GM10248 (cell line): ENCODE measurements at places on chromosomes 11 and 22.

DNA sequence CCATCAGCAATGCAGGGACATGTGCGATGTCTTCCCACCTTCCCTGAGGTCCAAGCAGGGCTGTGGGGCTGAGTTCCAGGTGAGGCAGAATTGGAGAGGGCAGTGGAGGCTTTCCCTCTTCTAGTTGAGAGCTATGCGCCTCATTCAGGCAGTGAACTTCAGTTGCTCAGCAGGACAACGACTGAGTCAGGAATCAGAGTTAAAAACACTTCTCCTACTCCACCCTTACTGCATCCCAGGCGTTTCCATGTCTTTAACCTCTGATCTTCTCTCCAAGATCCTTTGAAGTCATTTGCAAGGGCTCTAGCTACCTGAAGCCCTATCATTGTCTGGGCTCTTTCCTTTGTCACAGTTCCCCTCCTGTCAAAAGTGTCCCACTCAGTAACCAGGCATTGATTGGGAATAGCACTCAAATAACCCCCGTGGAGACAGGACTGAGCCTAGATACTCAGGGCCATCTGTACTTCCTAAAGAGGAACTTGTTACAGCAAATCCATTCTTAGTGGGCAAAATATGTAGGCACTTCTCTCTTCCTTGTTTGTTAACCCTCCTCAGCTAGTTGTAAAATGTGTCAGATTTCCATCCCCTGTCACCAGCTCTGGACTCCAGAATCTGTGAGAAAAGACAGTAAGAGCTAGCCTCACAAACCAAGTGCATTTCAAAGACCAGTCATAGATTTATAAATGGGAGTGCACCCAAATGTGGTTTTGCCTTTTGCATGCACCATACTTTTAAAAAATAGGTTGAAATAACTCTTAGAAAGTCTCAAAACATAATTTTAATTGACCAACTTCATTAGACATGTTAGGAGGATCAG lies 72.5 kb upstream of the MYO18B start:
- DNase-seq: no peak

DNA sequence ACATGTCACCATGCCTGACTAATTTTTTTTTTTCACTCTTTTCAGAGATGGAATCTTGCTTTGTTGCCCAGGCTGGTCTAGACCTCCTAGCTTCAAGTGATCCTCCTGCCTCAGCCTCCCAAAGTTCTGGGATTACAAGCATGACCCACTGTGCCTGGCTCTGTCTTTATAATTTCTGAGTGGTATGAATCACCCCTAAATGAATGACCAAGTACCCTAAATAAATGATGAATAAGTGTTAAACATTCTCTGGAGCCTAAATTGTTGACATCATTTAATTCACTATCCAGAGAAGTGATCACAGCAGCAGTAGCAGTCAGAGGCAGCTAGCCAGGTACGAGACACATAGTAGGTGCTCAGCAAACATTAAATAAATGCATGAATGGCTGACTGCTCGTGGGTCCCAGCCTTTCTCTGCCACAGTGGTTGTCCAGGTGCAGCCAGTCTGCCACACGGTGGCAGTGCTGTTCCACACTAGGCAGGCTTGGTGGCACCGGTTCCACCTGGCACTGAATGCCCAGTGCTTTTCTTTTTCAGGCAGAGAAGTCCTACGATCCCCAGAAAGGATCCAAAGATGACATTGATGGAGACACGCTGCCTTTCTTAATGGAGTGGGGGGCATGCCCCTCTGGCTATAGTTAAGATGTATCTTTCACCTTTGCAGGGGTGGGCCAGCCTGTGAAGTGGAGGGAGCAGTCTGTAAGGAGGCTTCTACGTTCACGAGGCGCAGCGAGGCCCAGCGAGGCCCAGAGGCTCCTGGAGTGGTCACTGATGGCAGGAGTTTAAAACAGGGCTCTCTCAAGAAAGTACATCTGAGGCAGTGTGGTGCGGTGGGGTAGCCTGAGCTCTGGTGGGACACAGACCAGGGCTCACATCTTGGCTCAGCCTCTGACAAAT lies 8.7 kb upstream of the TTC12 start:
- DNase-seq: peak; percentile 61

DNA sequence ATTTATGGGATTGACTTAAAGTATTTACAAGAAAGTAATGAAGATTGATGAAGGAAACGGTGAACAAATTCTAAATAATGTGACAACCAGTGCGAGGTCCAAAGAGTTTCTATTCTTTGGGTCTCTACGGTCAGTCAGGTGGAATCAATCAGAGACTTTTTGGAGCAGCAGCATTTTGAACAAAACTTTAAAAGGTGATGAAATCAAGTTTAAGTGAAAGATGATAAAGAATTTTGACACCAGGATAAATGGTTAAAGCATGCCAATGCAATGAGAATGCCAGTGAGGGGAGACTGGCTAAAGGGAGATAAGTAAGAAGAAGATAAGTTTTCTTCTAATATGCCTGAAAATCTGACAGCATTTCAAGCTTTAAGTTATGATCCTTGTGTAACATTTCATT lies 67.9 kb downstream of the DCUN1D5 start:
- no peak for DNase-seq

- DNase-seq: no peak
Measured at GRCh38 chr11:10351765-10352641, 47.1 kb downstream of the ADM start.

- no peak for DNase-seq
Measured at GRCh38 chr22:30422481-30423300, 2.9 kb upstream of the MTFP1 start.

- DNase-seq: no peak
Measured at GRCh38 chr11:61994981-61995380, 27.5 kb upstream of the FTH1 start.

- no peak for DNase-seq
Measured at GRCh38 chr22:46484861-46485595, 52.4 kb downstream of the CELSR1 start.

DNA sequence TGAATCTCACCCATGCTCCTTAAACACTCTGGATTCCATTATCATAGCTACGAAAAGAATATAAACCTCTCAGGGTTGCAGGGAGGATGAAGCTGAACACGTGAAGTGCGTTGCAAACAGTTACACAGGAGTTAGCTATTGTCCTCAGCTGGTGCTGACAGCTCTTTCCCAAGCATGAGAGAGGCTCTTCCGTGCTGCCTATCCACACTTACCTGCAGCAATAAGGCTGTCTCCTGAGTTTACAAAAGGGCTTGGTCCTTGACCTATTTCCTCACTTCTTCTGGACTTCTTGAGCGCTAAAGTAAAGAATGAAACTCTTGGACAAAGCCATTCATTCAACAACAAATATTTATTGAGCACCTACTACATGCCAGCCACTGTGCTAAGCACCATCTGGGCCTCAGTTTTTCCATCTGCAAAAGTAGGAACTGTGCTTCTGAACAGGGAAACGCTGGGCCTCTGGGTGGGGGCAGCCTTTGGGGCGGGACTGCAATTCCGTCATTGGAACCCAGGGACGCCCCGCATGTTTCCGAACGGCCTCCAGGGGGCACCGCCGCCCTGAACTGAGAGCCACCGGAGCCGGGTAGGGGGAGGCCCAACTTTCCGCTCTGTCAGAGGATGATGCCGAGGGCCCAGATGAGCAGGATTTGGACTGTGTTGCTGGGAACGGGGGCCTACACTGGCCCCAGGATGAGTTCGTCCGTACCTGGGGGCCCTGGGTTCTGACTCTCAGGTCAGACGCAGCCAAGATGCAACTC lies 651 bp upstream of the ARL2 start:
- peak; percentile 95 for DNase-seq

GRCh38 chr22:41687901-41688364 lies 734 bp downstream of the SNU13 start:
- no peak for DNase-seq

DNA sequence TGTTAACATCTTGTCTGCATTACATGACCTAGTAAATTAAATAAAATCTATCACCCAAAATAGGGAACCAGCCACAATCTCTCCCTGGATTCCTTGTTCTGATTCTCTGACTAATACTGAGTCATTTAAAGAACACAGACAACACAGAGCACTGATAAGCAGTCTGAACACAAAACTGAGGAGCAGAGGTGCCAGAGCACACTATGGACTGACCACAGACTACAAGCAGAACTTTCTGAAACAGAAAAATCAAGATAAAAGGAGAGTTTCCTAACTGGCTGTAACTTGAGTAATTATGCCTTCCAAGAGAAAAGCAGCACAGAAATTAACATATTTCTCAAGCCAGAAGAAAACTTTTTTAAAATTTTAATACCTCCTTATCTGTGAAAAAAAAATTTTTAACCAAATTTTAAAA lies 128.8 kb downstream of the SGSM3 start:
- DNase-seq: peak; percentile 36

DNA sequence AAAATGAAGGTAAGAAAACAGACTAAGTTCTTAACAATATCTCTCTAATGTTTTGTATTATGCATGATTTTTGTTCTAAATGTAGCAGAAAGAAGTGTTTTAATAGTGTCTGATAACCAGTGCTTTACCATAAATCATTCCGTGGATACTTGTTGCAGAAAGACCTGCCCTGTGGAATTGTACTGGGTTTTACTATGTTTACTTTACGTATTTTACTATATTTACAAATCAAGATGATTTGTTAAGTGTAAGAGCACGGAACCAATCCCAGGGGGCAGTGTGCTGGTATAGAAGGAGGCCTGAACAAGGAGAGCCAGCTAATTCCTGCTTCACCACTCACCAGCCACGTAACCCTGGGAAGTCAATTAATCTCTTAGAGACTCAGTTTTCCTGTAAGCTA lies 1.4 kb downstream of the HTR3B start:
- no peak for DNase-seq

- DNase-seq: no peak
Measured at GRCh38 chr22:24494528-24495364, at the start of gene UPB1. TSS of gene UPB1 (plus strand) at chr22:24495332. CDS start at chr22:24495404, 72 bp downstream.

GRCh38 chr11:80584661-80585060 lies 1143.8 kb upstream of the TENM4 start:
- no peak for DNase-seq

DNA sequence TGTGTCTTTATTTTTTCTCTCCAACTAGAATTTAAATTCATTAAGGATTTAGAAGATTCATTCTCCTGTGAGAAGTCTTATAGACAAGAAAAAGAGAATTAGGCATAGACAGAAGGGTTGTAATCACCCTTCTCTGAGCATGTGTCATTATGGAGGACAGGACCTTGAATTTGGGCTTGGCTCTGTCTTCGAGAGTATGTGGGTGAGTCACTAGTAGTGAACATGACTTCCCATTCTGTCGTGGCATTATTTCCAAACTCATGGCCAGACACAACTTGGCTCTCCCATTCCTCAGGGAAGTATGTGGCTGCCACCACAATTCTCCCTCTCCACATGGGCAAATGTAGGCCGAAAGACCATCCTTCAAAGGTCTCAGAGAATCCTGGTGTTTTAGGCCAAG lies 14.3 kb upstream of the ANKK1 start:
- DNase-seq: no peak

GRCh38 chr22:18103527-18104269 lies 6.9 kb upstream of the TUBA8 start:
- no peak for DNase-seq

DNA sequence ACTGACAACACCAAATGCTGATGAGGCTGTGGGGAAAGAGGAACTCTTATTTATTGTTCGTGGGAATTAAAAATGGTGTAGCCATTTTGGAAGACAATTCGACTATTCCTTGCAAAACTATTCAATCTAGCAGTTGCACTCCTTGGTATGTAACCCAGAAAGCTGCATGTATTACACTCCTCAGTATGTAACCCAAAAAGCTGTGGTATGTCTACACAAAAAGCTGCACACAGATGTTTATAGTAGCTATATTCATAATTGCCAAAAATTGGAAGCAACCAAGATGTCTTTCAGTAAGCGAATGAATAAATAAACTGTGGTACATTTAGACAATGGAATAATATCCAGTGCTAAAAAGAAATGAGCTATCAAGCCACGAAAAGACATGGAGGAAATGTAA lies 4.9 kb downstream of the NNMT start:
- DNase-seq: no peak

- DNase-seq: no peak
Measured at GRCh38 chr22:25153961-25154666, 45.5 kb upstream of the CRYBB3 start.

DNA sequence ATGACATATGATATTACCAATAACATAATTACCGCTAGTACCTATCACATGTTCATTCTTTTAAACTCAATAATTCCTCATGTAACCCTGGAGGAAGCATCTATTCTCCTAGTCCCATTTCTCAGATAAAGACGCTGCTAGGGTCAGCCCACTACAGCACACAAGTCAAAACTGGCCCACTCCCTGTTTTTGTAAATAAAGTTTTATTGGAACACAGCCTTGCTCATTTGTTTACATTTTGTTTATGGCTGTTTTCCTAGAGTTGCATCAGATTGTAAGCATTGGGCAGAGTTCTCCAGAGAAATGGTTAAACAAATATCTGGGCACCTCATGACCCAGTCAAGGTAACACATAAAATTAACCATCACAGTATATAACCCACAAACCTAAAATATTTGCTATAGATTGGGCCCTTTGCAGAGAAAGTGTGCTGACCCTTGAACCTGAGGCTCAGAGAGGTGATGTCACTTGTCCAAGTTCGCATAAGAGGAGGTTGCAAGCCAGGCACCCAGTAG lies 36.8 kb downstream of the MN1 start:
- DNase-seq: no peak

- no peak for DNase-seq
Measured at GRCh38 chr11:77470971-77471370, 2.9 kb downstream of the PAK1 start.

- DNase-seq: no peak
Measured at GRCh38 chr22:17411213-17411612, 42.0 kb downstream of the CECR2 start.

DNA sequence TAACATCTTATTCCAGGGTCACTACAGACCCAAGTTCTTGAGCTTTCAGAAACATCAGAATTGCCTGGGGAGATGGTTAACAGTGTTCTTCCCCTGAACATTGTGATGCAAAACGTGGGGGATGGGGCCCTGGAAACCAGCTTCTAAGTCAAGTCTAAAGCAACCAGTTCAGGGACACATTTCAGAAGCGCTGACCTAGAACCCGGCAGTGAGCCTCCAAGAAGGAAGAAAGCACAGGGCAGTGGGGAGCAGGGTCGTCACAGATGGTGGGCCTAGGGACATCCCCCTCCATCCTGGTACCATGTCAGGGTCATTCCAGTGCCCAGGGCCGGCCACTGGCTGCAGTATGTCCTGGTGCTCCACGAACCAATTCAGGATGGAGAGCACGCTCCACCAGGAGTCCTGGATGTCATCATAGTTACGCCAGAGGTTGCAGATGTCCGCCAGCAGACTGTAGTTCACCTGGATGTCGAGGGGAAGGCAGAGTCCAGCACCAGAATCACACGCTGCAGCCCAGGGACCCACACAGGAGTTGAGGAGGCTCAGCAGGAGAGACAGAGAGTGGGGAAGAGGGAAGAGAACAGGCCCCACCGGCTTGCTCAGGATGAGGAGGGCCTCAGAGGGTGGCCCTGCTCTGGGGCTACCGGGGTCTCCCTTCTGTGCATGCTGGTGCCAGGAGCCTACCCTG lies 5.0 kb downstream of the NAGA start:
- no peak for DNase-seq

GRCh38 chr11:131637469-131638175 lies 267.2 kb downstream of the NTM start:
- DNase-seq: no peak

DNA sequence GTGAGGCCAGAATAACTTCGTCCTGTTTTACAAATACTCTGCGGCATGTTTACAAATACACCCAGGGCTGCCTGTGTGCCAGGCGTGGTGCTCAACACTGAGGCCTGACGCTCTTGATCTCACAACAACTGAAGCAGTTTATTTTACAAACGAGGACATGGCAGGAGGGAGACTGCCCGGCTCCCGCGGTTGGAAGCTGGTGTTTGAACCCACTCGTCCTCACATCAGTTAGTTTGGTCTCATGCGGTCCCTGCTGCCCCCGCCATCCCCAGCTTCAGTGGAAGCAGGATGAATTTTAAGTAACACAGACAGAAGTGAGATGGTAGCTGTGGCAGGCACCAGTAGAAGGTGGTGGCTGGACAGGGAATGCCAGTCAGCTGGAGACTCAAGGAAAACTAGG lies 16.4 kb downstream of the KIAA0930 start:
- DNase-seq: no peak
